ENCODE measurements at places on chromosomes 5 and 9. TPM values are rescaled to one million over a fixed set of nuclear protein-coding genes. Genes with fewer than 3 reads are reported as not detected.

DNA sequence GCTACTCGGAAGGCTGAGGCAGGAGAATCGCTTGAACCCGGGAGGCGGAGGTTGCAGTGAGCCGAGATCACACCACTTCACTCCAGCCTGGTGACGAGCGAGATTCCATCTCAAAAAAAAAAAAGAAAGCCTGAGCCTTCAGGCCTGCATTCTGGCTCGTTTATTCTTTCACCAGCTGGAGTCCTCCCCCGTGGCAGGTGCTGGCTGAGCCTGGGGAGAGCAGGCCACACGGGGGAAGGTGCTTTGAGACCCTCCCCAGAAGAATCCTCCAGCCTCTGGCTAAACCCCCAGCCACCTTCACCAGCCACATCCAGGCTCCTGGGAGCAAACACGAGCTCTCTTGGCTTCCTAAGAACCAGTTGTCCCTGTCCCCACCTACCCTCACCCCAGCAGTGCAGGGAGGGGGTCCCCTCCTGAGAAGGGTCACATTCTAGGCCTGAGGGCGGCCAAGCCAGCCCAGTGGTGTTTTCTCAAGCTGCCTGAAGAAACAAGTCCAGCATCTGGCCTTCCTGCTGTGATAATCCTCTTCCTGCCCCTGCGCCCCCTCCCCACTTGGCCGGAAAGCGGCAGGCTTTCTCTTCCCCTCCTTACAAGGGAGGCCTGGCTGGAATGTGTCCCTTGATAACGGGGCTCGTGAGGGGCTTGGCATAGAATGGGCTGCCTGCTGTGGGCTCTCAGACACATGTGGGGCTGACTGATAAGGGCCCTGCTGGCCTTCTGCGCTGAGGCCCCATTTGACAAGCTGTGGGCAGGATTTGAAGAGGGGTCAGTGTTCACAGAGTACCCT lies 41.5 kb downstream of the PLPP7 start:
- no peaks in the 10 kb centered on the region for H3K36me3 ChIP-seq
- H3K4me1 ChIP-seq: peaks cover 6% of the 10 kb centered on the region
- no peak overlapping the region for H3K4me3 ChIP-seq
- H3K27me3 ChIP-seq: no peaks in the 10 kb centered on the region

NEURL1B gene
- 6.0 TPM for total RNA-seq

DNA sequence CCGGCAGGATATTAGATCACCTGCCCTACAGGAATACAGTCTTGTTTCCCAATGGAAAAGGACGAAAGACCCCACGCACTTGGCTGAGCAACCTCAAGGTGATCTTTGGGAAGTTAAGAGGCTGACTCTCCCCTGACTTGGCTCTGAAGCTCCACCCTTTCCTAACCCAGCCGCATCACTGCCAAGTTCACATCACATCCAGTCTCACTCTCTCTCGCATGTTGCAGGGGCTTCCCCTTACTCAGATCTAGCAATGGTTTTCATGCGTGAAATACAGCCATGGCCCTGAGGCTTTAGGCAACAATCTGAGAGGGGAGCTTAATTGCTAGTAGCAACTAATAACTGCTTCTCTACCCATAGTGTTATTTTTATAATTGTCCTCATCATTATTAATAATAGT lies 211.6 kb downstream of the DOCK8 start:
- DNase-seq: no peak
- H3K27me3 ChIP-seq: no peaks in the 10 kb centered on the region
- H3K4me3 ChIP-seq: no peak overlapping the region
- H3K4me1 ChIP-seq: peaks cover 20% of the 10 kb centered on the region

DNA sequence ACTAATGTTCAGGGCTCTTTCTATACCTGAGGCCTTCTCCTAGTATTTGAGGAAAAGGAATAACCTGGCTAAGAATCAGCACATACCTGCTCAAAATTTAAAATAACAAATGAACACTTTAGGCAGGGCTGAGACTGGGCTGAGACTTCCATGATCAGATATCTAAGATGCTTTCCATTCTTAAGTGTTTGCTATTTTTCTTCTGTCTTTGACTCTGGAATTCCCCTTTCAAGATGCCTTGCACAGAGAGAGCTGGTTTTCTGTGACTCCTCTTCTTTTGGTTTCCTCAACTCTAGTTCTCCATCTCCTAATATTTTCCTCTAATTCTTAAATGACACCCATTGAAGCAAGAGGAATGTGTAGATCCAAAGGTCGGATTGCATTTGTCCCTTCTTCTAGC lies 61.1 kb downstream of the DPYSL3 start:
- DNase-seq: no peak
- no peaks in the 10 kb centered on the region for H3K36me3 ChIP-seq

DNA sequence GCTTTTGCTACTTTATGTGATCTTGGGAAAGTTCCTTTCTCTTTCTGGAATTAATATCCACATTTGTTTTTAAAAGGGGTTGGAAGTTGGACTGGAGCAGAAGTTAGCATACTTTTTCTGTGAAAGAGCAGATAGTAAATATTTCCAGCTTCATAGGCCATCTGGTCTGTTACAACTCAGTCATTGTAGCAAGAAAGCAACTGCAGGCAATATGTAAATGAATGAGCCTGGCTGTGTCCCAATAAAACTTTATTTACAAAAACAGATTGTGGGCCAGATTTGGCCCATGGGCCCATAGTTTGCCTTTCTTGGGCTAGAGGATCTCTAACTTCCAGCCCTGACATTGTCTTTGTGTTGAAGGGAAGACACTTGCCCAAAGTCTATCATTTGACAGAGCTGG lies 104.4 kb downstream of the ACTL7B start:
- DNase-seq: no peak
- no peak overlapping the region for H3K4me3 ChIP-seq
- H3K27ac ChIP-seq: no peak overlapping the region
- H3K36me3 ChIP-seq: no peaks in the 10 kb centered on the region

DNA sequence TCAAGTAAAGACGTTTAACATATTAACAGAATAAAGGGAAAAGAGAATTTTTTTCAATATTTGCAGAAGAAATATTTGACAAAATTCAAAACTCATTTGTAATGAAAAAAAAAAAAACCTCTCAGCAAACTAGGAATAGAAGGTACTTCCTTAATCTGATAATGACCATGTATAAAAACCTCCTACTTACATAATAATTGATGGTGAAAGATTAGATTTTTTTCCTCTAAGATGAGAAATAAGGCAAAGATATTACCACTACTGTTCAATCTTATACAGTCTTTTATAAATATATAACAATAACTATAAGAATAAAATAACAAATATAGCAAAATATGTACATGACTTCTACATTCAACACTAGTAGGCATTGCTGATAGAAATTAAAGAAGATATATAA lies 424.6 kb upstream of the KLF4 start:
- no peaks in the 10 kb centered on the region for H3K27me3 ChIP-seq
- H3K4me3 ChIP-seq: no peak overlapping the region
- H3K27ac ChIP-seq: no peak overlapping the region
- H3K4me1 ChIP-seq: no peaks in the 10 kb centered on the region
- DNase-seq: no peak
